ENCODE measurements at places on chromosomes 12 and 14.

DNA sequence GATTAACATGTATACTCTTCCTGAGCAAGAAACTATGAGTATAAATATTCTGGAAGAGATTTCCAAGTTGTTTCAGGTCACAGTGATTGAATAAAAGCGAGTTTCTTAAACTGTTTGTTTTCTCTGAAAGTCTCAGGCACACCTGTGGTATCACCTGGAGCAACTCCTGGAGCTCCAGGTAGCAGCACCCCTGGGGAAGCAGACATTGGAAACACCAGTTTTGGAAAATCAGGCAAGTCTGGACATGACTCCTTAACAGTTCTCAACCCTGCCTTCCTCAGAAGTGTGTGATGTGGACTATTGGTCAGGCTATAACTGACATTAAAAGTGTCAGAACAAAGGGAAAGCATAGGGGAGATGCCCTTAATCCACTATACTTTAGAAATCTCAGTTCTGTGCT is 217.6 kb upstream of the CNTN1 start:
- no peak for DNase-seq

DNA sequence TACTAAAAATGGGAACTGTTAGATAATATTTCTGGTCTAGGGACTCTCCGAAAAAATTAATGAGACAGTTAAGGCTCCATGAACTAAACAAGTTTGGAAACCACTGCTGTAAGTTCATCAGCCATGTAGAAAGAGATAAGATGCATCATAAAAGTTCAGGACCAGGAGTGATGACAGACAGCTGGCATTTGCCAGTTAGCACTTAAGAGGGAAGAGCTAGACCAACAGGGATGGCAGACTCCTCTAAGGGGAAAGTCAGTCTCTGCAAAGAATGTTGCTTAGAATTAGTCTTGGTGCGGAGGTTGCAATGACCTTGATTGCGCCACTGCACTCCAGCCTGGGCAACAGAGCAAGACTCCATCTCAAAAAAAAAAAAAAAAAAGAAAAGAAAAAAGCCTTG is 129.4 kb downstream of the SYNE2 start:
- DNase-seq: no peak

GRCh38 chr12:65882486-65882885 is 58.2 kb downstream of the HMGA2 start:
- no peak for DNase-seq

- no peak for DNase-seq
Measured at GRCh38 chr14:93133464-93133863, 17.7 kb upstream of the ITPK1 start.

DNA sequence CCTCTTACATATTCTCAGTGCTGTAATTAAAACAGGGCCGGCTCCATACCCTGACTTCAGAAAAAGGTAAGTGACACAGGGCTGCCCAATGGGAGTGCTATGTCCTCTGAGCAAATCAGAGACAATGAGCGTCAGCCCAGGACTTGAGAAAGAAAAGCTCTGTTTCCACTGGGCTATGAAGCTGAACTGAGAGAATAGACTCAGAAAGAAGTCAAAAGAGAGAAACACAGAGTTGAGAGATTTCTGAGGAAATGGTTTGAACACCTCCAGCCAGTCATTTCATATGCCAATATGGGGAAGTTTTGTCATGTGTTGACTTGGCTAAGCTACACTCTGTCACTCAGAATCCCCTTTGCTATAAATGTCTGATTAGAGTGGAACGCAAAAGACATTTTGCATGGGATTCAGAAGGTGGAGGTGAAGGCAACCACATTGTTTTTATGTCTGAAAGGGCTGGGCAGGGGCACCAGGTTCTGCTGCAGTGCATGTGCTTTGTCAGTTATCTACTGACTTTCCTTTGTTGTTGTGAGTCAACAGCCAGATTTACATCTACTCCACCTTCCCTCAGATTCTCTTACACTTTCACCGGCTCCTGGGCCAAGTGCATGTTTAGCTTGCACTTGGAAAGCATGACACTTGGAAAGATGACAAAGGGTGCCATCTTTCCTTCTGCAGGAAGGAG is 313.3 kb downstream of the DUSP6 start:
- DNase-seq: no peak

- DNase-seq: no peak
Measured at GRCh38 chr12:130677957-130678558, 38.0 kb downstream of the RIMBP2 start.

DNA sequence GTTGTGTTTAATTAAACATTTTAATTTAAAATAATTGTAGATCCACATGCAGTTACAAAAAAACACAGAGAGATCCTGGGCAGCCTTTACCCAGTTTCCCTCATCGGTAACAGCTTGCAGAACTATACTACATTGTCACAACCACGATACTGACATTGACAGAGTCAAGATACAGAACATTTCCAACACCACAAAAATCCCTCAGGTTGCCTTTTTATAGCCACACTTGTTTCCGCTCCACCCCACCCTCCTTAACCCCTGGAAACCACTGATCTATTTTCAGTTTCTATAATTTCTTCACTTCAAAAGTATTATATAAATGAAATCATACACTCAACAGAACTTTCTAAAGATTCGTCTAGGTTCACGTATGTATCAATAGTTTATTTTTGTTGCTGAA is 458.8 kb upstream of the SOX5 start:
- no peak for DNase-seq

GRCh38 chr14:101826351-101826750 is 64.8 kb downstream of the PPP2R5C start:
- no peak for DNase-seq

GRCh38 chr12:75784591-75784990 is 247.0 kb downstream of the PHLDA1 start:
- no peak for DNase-seq

GRCh38 chr14:37048666-37049071 is 123.7 kb downstream of the SLC25A21 start:
- DNase-seq: no peak

GRCh38 chr12:124952295-124952694 is 36.6 kb downstream of the DHX37 start:
- DNase-seq: no peak

- no peak for DNase-seq
Measured at GRCh38 chr14:61098721-61099120, 117.7 kb downstream of the SLC38A6 start.
